Muscle of leg (tissue), 16 donors: ENCODE measurements at places on chromosomes 5 and 9.

GRCh38 chr5:109588281-109589035, 101.3 kb upstream of the MAN2A1 start:
- DNase-seq: no peak

- peak; percentile 35 for DNase-seq
Measured at GRCh38 chr5:154829589-154830218, 20.7 kb downstream of the FAXDC2 start.

GRCh38 chr9:127705577-127706379, 1.0 kb upstream of the CFAP157 start:
- no peak for DNase-seq

GRCh38 chr5:179409806-179410205, 64.5 kb upstream of the ADAMTS2 start:
- no peak for DNase-seq

GRCh38 chr5:7410936-7411511, 15.1 kb downstream of the ADCY2 start:
- DNase-seq: no peak

DNA sequence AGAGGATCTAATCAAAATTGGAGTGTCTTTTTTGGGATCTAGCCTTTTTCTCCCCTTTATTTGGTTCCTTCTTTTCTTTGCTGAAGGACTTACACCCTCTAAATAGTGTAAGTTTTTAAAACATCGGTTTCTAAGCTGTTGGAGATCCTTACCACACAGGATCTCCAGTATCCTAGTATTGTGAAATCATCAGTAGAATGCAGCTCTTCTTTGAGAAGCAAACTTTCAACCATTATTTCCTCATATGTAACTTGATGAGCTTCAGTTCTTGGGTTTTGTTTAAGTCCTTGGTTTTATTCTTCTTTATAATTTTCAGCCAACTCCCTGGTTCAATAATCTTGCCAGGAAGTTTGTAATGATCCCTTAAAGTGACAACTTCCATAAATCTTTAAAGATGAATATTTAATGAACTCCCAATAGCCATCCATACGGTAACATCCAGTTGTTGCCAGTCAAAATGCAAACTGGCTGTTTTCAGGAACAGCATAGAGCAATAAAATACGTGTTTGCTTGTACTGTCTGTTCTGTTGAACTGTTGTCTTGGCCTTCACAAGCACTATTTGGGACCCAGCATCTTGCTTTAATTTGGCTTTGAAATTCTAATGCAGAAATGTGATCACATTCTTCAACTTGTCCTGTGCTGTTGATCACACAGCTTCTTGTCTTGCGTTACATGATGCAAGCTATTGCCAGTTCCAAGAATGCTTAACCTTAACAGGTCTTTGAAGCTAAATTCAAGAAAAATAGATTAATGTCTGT, 34.8 kb upstream of the TTC23L start:
- peak; percentile 59 for DNase-seq

DNA sequence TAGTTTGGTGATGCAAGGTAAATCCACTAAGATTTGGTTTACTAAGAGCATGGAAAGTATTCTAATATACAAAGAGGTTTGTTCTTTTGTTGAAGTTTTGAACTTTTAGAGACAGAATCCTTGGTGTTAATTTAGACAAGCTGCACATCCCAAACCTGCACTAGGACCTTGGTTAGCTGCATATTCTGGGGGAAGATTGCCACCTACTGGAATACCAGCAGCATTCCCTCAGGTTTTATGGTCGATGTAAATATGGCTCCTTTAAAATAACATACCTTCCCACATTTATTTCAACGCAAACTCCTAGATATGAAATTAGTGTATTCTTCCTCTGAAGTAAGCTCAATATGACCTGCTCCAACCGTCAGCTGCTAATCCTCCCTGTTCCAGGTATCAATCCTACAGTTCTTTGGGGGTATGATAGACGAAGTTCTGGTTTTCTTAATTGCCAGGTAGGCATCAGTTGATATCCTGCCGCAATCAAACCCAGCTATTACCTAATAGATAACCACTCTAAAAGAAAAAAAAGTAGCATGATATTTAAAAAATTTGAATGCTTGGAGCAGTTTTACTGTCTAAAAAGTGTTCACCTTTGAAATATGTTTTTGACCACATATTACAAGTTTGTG, 624.1 kb downstream of the ISL1 start:
- DNase-seq: peak; percentile 33

- DNase-seq: peak; percentile 49
Measured at GRCh38 chr5:97026721-97027120, 90.8 kb downstream of the LNPEP start.

- no peak for DNase-seq
Measured at GRCh38 chr5:132556153-132556762, 519 bp upstream of the RAD50 start.

DNA sequence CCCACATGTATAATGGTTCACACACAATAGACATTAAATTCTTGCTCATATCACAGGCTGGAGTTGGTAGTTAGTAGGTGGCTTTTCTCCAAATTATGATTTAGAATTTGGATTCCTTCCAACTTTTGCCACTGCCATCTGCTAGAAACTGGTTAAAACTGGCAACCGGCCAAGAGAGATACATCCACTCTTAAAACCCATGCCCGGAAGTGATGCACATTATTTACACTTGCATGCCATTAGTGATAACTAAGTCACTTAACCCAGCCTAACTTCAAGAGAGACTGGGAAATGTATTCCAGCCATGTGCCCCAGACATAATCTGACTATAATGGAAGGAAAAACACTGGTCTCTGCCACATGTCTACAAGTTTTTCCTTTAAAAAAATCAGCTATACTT, 395.7 kb upstream of the SEMA6A start:
- DNase-seq: peak; percentile 82

- DNase-seq: peak; percentile 78
Measured at GRCh38 chr9:33287087-33287490, 3.2 kb upstream of the NFX1 start.
